Neural progenitor cell (in vitro differentiated cells): ENCODE measurements at places on chromosomes 6 and 20. TPM values are rescaled to one million over a fixed set of nuclear protein-coding genes. Genes with fewer than 3 reads are reported as not detected.

Gene PKIB
- 153 and 202 TPM in 2 replicates for total RNA-seq

Gene MOG
- not detected in 2 replicates for total RNA-seq

- no peak for DNase-seq
These were observed 285.0 kb upstream of the SPTLC3 start for GRCh38 chr20:12723811-12724210.

GRCh38 chr6:108847738-108848115 is 495 bp upstream of the ARMC2 start:
- DNase-seq: no peak

DNA sequence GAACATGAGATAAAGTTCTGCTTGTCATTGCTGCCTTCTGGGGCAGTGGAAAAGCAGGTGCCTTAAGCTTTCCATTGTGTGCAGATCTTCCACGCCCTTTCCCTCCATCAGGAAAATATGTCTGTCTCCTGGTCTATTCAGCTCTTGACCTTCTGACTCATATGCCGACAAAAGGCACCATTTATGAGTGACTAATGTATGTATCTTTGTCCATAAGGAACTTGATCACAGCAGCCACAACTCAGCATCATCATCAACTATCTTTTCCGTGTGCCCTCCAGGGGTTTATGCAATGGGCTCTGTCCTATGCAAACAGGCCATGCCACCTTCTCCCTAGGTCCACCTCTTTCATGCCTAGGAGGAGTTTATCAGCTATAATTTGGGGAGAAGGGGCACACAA is 102.7 kb upstream of the QKI start:
- DNase-seq: no peak
